ENCODE measurements at places on chromosomes 11 and 22. TPM values are rescaled to one million over a fixed set of nuclear protein-coding genes. Genes with fewer than 3 reads are reported as not detected.

The LRRC10B gene
- total RNA-seq: not detected

The CEND1 gene
- 0.12 TPM for total RNA-seq

DNA sequence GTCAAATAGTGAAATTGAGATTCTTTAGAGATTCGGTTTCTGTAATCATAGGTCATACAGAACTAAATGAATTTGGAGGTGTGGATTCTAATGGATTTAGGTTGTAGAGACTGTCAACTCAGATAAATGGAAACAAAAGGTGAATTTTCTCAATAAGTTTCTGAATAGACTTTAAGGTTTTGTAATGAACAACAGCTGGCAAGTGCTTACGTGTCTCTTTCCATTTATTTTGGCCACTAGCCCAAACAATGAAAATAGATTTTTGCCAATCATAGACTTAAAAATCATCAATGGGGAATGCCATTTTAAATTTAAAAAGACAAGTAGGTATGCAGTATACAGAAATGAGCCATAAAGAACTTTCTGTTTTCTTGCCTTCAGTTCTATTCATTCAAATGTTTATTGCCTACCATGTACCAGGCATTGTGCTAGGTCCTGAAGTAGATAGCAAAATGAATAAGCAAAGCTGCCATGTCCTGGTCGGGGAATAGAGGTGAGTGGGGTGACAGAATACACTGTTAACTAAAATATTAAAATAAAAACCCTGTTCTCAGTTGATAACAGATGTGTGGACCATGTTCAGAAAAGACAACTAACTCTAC is 16.9 kb upstream of the TMEM135 start:
- no peak for DNase-seq

DNA sequence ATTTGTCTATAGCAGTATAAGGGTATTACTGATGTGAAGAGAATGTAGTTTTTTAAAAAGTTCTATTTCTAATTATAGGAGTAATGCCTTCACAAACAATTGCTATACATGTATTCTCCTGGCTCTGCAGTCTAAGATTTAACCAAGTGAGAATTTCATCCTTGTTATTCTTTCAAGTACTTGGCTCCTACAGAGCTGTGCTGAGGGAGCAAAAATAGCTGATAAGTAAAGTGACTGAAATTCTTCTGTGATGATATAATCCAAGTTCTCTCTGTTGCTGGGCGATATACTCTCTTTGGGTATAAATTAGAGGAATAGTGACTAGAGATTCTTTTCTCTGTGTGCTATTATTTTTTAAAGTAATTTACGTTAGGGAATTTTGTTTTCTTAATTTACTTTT is 68.0 kb downstream of the PGR start:
- no peak for DNase-seq

DNA sequence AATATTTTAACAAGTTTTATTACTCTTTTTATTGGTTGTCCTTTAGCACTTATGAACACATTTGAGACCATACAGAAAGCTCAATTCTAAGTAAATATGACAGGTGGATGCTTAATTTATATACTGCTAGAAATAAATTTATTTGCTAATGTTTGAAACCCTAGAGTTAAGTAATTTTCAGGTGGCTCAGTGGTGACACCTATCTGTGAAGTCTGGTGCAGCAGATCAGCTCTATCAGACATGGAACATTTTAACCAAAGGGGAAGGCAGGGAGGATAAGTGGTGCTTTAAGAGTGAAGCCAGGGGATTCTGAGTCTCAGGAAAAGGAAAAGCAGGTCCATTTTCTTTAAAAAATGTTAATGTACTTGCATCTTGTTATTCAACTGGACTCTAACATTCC is 175.8 kb downstream of the DSCAML1 start:
- peak; percentile 24 for DNase-seq

DNA sequence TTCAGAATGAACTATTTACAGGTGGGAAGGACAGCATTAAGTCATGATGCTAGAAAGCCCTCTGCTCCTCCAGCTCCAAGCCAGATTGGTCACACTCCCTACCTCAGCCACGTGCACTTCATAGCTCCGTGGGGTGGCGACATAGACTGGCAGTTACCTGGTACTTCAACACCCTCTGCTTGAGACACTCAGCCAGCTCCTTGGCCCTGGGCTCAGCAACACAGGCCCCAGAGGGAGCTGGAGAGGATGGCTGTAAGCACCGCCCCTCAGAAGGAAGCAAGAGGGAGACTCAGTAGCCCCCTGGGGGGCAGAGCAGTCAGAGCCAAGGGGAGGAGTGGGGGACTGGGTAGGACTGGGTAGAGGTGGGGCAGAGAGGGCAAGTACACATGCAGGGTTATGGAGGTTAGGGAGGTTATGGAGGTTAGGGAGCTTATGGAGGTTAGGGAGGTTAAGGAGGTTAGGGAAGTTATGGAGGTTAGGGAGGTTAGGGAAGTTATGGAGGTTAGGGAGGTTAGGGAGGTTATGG is 102.1 kb upstream of the BID start:
- DNase-seq: no peak

The C1QTNF4 gene
- not detected for total RNA-seq

The NRGN gene
- total RNA-seq: 1.9 TPM

The KRTAP5-9 gene
- not detected for total RNA-seq

The DGAT2 gene
- total RNA-seq: 2.4 TPM

- no peak for DNase-seq
These were observed 4.0 kb upstream of the GPR83 start for GRCh38 chr11:94405062-94405833.

DNA sequence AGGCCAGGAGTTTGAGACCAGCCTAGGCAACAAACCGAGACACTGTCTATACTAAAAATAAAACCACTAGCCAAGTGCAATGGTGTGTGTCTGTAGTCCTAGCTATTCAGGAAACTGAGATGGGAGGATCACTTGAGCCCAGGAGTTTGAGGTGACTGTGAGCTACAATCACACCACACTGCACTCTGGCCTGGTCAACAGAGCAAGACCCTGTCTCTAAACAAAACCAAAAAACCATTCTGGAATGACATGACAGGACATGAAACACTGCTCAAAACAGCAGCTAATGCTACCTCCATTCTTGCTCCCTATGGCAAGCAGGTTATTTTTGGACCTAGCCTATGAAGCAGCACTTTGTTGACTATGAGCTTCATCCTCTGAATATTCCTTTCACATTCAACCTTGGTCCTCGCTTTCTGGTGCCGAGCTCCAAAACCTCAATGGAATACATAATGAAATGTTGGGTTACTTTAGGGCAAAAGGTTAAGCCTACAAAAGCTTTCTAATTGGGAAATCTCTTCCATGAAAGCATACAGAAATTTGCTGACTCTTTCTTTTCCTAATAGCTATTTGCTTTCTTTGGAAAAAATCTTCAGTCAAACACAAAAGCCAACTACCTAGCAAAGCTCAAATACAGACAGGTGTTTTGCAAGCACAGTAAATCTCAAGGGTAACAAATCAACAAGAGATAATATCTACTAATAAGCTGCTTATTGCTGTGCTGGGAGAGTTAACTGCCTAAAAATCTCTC is 21.1 kb downstream of the SIK3 start:
- no peak for DNase-seq

The FOLR2 gene
- not detected for total RNA-seq

DNA sequence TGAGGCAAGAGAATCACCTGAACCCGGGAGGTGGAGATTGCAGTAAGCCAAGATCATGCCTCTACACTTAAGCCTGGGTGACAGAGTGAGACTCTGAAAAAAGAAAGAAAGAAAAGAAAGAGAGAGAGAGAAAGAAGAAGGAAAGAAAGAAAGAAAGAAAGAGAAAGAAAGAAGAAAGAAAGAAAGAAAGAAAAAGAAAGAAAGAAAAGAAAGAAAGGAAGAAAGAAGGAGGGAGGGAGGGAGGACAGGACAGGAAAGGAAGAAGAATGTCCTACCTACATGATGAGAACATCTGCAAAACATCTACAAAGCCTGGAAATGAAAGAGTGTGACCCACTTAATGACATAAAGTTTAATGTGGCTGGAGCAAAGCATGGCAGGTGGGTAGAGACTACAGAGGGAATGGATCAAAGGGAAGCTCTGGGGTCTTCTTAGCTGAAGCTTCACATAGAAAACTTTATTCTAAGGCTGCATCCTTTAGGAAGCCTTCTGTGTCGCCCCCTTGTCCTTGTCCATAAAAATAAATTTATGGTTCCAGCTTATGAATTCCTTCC is 112.3 kb upstream of the ASPHD2 start:
- no peak for DNase-seq

DNA sequence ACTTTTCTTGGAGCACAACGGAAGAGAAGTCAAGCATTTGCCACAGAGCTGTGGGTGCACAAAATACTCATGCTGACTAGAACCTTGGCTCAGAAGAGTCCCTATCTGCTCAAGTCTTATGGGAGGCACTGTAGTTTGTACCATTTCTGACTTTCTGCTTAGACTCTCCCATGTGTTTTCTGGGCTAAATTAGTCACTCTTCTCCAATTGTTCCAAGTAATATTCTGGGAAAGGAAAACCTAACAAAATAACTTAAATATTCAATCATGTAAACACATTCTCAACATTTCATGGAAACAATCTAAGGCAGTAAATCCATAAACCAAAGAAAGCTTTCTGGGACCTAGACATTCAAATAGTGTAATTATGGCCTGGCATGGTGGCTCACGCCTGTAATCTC is 220.7 kb downstream of the SWAP70 start:
- DNase-seq: no peak

- no peak for DNase-seq
These were observed 109.1 kb downstream of the TRPC6 start for GRCh38 chr11:101474666-101475065.

The RIBC2 gene
- total RNA-seq: 5.5 TPM

The MISFA gene
- total RNA-seq: 0.60 TPM

DNA sequence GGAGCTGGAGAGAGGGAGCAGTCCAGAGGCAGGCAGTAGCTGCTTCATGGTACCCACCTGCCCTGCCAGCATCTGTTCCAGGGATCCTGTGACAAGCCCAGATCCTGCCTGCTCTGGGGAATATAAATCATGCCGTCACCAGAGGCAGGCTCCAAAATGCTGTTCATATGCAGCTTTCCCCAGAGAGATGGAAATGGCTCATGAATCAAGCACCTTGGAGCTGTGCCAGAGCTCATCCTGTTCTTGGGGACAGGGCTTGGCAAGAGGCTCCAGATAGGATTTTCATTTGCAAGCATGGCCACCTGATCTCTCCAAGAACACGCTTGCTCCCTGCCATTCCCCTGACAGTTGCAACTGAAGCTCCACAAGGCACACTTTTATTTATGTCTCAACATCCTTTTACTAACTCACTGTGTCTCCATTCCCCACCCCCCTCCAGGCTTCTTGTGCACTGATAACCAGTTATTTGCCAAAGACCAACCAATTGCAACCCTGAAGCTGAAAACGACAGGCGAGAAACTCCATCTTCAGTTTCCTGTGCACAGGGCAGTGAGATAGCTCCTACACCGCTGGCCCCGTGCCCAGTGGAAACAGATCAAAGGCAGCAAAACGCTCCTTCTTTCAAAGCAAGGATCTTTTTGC is 115.8 kb upstream of the PITPNB start:
- DNase-seq: peak; percentile 28

- no peak for DNase-seq
These were observed 312.8 kb downstream of the TTC28 start for GRCh38 chr22:28366856-28367255.

- no peak for DNase-seq
These were observed 53.8 kb upstream of the THY1 start for GRCh38 chr11:119476666-119477331.

DNA sequence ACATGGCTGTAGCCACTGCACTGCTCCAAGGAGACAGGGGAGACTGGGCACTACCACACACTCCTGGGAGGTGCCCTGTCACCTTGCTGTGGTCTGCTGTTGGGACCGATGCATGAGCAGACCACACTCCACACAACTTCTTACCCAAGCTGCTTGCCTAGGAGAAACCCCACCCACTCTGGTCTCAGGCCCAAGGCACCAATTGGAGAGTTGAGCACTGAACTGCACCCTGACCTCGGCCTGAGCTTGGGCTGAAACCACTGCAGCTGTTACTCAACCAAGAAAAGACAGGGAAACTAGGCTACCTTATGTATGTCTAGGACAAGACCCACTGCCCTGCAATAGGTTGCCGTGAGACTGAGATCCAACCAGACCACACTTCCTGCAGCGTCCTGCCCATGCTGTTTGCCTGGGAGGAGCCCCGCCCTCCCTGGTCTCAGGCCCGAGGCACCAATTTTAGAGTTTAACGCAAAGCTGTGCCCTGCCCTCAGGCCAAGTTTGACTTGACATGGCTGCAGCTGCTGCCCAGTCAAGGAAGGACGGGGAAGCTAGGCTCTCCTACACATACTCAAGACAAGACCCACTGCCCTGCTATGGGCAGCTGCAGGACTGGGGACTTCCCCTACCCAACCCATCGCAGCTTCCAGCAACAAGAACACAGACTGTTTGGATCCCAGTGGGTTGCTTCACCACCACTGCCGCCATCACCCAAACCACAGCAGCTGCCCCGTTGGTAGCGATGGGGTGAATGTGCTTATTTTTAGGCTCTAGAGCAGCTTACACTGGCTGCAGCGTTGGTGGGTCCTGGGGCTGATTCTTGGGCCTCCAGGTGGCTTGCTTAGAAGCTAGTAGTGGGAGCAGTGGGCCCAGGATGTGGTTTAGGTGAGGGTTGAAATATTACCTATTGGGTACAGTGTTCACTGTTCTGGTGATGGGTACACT is 66.8 kb downstream of the BRD1 start:
- peak; percentile 4 for DNase-seq

GRCh38 chr11:134519390-134519750 is 107.3 kb upstream of the B3GAT1 start:
- no peak for DNase-seq

DNA sequence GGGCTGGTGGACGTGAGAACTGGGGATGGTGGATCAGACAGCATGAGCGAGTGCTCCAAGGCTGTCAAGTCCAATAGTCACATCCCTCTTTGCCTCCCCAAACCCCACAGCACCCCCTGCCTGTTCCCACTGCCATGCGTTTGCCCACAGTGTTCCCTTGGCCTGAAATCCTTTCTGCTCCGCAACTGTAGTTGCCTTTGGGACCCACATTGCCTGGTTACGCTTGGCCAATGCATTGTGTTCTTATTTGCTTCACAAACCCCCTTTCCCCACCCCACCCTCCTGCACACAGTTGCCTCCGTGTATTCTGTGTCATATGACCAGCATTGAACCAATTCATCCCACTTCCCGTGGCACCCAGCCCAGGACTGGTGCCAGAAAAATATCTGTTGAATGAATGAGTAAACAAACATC is 2.1 kb upstream of the KIAA0930 start:
- no peak for DNase-seq

GRCh38 chr11:102226702-102227490 is 90.4 kb upstream of the BIRC3 start:
- DNase-seq: peak; percentile 90

The CRYBB2 gene
- total RNA-seq: not detected

GRCh38 chr11:36155770-36156160 is 133.5 kb downstream of the COMMD9 start:
- peak; percentile 10 for DNase-seq

- DNase-seq: peak; percentile 1
These were observed 40.8 kb upstream of the MYO18B start for GRCh38 chr22:25701056-25701780.
